Activated CD4-positive, alpha-beta T cell treated with anti-CD3 and anti-CD28 coated beads for 24 hours (primary cell): ENCODE measurements at places on chromosomes 6 and 20.

- DNase-seq: peak; percentile 69
Measured at GRCh38 chr6:157322792-157323254, 496 bp downstream of the TMEM242 start.

DNA sequence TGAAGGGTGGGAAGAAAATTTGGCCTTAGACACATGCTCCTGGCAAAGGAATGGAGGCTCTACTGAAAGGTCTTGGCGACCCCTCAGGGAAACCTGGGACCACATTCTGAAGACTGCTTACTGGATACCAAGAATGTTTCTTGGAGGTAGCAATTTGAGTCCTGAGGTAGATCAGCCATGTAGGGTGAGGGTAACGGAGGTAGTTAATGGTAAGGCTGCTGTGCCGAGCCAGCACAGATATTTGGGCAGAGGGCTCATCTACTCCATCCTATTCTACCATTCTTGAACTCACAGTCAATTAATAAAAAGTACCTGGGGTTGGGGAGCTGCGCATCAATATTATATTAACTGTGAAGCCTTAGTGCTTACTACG lies 401 bp upstream of the PHF3 start:
- no peak for DNase-seq

- DNase-seq: no peak
Measured at GRCh38 chr6:89082486-89082891, 1.9 kb downstream of the PNRC1 start.

DNA sequence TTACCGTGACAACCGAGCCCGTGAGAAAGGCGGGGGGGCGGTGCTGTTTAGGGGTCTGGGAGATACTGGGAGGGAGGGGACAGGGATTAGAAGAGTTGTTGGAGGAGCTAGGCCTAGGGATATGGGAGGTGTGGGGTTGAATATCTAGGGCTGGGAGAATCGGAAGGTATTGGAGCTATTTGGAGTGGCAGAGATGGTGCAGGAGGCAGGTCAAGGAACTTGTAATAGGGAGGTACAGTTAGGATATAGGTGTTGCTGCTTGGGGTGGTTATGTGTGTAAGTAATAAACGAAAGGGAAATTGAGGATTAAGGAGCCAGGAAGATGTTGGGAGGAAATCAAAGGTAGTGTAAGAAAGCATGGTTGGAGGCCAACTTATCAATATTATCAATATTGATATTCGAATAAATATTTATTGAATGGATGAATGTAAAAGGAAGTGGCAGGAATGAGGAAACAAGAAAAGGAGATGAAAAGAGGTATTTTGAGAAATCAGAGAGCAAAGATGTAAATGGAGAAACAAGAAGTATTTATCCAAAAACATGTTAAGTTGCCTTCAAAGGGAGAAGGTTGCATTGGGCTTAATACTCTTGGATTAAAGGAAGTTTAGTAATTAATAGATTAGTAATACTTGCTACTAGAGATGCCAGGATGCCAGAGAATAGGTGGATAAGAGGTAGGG lies 602 bp downstream of the PPP1R11 start:
- DNase-seq: no peak

DNA sequence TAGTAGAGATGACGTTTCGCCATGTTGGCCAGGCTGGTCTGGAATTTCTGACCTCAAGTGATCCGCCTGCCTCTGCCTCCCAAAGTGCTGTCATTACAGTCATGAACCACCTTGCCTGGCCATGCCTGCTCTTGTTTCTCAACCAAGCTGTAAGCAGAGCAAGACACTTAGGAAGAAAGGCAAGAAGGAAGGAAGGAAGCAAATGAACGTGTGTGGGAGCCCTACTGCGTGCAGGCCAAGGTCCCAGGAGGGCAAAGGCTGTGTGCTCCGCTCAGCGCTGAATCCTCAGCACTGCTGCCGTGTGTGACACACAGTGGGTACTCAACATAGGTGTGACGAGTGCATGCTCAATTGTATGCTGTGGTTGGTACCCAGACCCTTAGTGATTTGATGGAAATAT lies 47.4 kb downstream of the SULF2 start:
- no peak for DNase-seq

DNA sequence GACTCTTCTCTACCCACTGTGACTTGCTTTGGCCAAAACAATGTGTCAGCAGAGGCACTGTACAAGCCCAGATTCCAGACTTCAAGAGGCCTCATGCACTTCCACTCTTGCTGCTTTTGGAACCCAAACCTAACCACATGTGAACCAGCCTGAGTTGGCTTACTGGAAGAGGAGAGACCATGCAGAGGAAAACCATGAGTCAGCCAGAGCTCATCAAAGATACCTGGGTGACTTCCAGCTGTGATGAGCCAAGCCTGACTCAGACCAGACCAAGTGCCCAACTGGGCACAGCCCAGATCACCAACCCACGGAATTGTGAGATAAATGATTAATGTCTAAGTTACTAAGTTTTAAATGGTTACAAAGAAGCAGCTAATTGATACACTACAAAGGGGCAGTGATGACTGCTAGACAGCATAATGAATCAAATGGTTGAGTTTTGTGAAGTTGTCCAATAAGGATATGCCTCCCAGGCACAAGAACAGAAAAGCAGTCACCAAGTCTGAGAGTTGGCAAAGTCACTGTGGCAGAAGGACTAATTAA lies 16.2 kb upstream of the BEND6 start:
- no peak for DNase-seq

DNA sequence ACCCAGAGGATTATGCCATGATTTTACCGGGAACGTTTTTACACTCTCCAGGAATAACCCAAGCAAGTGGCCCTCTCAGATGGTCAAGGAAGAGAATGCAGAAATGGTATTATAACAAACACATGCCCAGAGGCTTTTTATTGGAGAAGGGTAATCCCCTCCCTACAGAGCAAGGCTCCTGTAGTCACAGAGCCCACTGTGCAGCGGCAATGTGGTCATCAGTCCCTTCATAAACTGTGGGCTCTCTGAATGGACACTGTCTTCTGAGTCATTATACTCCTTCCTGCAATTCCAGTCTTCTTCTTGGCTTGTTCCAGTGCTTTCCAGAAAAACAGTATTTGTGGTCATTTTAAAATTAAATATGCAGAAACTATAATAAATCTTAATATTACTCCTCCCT lies 74.7 kb downstream of the LAMA4 start:
- no peak for DNase-seq
